Activated T-helper 1 cell treated with anti-CD3 and anti-CD28 coated beads, Interleukin-12 subunit alpha, Interleukin-12 subunit beta, Interleukin-2, Interleukin-4 antibody, amounts not matched to agents 30 ng/mL and 10 ng/mL and 1 ng/mL, durations not matched to agents 14 hours and 24 hours and 36 hours (primary cell): ENCODE measurements at places on chromosomes 1 and 21. TPM values are rescaled to one million over a fixed set of nuclear protein-coding genes. Genes with fewer than 3 reads are reported as not detected.

GRCh38 chr1:100152271-100152670 lies 19.3 kb downstream of the TRMT13 start:
- DNase-seq: no peak

GRCh38 chr1:75097654-75098053 lies 36.5 kb upstream of the LHX8 start:
- no peak for DNase-seq

DNA sequence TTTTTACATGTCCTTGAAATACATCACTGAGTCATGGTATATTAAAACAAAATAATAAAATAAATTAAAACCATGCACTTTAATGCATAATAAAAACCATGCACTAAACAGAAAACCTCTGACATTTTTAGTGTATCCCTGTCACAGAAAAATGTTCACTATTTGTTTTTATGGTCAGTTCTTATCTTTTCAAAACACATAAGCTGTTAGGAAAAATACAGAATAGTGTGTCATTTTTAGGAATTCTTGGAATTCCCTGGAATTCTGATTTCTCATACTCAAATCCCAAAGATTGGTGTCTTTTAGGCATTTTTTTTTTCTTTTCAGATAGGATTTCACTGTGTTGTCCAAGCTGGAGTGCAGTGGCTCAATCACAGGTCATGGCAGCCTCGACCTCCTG lies 25.1 kb upstream of the TINAGL1 start:
- no peak for DNase-seq

DNA sequence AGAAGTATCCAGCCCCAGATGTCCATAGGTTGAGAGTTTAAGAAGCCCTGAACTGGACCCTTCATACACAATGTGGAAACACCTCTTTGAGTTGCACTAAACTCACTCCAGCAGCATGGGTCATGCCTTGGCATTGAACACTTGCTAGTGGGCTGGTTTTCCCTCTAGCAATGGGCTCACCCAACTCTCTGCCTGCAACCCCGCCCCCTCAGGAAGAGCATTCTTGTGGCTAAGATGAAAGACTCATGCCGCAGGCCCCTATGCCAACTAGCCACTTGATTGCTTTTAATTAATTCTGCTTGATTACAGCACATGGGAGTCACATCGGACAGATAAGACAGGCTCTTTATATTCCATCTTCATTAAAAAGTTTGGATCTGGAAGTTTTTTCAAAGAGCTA lies 136.5 kb upstream of the GJB5 start:
- no peak for DNase-seq

- no peak for DNase-seq
Measured at GRCh38 chr1:35629051-35629450, 12.3 kb downstream of the PSMB2 start.

- no peak for DNase-seq
Measured at GRCh38 chr1:247576514-247576913, 11.6 kb upstream of the OR2G2 start.

DNA sequence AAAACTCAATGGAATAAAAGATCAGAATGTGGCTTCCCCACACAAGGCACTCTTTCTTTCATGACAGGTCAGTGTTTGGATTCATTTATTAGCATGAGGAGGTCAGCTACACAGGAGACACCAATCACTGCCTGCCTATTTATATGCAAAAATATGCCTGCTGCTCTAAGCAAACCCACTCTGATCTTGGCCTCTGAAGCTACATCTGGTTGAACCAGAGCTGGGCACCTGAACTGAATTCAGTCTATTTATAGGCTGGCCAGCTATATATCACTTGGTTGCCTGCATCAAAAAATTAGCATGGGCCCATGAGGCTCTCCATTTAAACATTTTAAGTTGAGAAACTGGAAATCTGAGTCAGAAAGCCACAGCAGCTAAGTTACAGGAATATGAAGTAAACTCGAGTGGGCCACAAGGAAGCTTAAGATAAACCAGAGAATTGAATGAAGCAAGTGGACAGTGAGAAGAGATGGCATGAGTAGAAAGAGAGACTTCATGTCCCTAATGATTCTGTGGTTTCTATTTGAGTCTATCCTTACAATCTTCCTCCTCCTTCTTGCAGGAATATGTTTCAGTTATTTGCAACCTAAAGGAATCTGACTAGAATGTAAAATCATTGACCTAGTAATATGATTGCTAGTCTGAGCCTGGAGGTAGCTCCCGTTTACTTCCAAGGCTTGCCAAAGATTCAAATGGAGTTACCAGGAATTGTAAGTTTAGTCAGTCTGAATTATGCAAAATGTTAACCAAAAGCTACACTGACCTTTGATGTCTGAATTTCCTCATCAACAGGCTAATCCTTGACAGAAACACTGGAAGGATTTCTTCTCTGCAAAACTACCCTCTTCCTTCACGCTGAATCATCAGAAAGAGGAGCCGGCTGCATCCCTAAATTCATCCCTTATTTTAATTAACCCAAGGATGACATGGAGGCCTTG lies 17.7 kb downstream of the DDAH1 start:
- DNase-seq: no peak

- DNase-seq: no peak
Measured at GRCh38 chr1:230548997-230549396, 93.3 kb upstream of the COG2 start.

DNA sequence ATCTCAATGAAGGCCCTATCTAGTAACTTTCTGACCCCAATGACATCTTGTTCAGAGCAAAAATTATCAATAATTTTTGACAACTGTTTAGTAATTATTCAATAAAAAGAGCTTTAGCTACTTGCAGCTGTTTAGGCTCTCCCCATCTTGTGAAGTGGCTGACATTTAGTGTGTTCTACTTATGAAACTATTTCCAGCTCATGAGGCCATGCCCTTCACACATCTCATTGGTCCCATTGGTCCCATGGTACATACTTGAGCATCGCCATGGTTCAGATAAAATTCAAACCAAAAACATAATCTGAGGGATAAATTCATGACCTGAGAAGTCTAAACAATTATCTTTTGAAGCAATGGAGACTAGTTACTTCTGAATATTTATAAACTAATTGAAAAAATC lies 24.2 kb downstream of the SPRTN start:
- DNase-seq: no peak

- DNase-seq: no peak
Measured at GRCh38 chr1:26752519-26752918, 35.2 kb upstream of the PIGV start.

- no peak for DNase-seq
Measured at GRCh38 chr1:186179231-186179630, 195.8 kb downstream of the TPR start.

DNA sequence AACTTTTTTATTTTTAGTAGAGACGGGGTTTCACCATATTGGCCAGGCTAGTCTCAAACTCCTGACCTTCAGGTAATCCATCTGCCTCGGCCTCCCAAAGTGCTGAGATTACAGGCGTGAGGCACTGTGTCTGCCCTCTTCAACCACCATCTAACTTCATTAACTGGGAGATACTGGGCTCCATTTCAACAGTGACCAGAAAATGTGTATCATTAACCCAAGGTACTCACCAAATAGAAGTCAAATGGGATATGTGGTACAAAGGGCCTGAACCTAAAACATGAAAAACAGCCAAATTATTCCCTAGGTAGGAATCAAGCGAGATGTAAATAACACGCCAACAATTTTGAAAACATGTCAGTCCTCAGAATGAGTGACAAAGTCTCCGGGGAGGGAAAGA lies 1.2 kb downstream of the ILF2 start:
- DNase-seq: no peak

- no peak for DNase-seq
Measured at GRCh38 chr1:23370709-23371584, 1.3 kb upstream of the ZNF436 start.

DNA sequence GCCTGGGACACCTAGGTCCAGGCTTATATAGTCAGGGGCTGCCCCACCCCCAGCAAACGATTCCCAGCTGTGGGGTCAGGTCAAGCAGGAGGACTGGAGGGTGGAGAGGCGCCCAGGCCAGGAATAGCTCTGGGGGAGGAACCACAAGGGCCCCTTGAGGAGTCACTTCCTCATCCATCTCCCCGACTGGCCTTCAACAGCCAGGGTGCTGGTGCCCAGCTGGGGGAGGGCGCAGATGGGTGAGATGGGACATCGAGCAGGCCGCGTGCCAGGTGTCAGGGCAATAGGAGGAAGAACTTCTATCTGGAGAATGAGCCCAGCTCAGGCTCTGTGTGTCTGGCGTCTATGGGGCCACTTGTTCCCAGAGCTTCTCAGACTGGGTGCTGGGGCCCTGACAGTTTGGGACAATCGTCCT lies 208 bp upstream of the MYBPH start:
- no peak for DNase-seq

- no peak for DNase-seq
Measured at GRCh38 chr21:28154121-28154520, 838.6 kb downstream of the LTN1 start.

- no peak for DNase-seq
Measured at GRCh38 chr1:150110116-150110515, 39.6 kb upstream of the PLEKHO1 start.

DNA sequence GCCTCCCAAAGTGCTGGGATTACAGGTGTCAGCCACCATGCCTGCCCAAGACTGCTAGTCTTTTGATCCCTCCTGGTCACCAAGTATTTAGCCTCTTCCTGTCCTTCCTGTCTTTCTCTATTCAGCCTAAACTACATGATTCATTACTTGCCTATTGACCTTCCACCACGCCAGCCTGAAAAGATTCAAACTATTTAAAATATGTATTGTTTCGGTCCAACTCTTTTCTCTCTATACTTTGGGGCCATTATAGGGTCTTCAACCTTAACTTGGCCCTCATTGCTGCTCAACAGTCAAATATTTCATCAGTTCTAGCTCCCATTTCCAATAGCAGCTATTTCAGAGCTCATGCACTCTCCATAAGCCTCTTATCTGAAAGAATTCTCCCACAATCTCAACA lies 153.0 kb downstream of the TNFSF18 start:
- DNase-seq: no peak

DNA sequence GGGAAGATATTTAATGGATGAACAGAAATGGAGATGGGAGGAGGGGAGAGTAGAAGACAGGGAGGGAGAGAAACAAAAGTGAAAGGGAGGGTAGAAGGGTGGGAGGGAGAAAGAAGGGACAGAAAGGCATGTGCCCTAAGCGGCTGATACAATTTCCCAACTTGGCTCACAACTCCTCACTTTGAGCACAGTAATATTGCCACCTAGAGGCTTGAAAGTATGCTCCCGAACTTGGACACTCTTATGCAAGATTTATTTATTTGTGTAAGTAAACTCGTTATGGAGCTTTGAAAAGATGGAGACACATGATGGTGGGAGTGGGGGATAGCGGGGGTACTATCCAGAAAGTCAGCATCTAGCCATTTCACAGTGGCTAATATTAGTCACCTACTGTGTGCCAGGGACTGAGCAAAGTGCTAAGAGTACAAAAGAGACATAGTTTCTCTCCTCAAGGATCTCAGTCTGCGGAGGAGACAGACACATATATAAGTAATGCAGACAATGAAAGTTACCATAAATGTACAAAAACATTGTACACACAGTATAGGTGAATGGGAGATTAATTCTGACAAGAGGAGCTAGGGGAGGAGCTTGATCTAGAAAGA lies 189.7 kb downstream of the SEC16B start:
- DNase-seq: no peak

- DNase-seq: no peak
Measured at GRCh38 chr1:227889047-227889862, 58.5 kb downstream of the WNT9A start.

DNA sequence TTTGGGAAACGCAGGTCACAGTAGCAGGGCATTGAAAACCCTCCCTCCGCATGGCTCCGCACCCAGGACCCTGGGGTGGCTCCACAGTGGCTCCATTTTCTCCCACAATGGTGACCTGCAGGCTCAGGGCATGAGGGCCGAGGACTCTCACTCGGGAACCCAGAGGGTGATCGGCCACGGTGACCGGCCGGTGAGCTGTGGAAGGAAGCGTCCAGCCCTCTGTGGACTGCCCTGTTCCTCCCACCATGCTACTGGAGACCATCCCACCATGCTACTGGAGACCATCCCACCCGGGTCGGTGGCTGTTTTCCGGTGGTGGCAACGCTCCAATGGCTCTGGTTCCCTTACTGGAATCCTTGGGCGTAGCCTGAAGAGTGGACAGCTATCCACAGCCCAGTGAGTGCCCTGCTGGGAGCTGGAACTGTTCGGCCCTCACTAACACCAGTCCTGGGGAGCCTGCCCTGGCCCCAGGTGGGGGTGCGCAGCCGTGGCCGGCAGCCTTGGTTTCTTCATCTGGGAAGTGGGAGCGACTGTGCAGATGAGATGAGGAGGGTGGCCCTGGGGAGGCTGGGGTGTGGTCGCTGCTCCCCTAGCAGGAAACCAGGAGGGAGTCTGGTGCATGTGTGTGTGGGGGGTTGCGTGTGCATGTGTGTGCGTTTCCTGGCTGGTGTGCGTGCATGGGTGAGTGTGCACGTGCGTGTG lies 59.6 kb downstream of the PRDM16 start:
- DNase-seq: no peak

- DNase-seq: no peak
Measured at GRCh38 chr1:186873687-186874086, 44.9 kb downstream of the PLA2G4A start.

- no peak for DNase-seq
Measured at GRCh38 chr1:118244194-118244593, 59.2 kb upstream of the SPAG17 start.

- DNase-seq: no peak
Measured at GRCh38 chr1:246609632-246610031, 43.4 kb downstream of the CNST start.

DNA sequence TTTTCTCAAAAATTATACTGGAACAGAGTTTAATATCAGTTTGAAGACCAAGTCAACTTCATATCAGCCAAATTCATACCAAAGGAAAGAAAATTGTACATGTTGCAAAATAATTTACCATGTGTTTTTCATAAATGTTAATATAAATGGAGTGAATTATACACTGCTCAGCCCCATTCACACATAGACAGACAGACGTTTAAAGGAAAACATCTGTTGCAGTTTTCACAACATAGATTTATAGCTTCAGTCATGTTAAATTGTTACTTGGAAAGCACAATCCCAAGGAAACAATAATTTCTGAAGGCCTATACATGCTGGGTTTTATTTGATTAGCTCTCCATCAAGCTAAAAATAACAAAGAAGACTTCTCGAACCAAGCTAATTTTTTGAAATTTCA lies 27.8 kb upstream of the HYI start:
- DNase-seq: no peak

Gene MCOLN2
- total RNA-seq: 117 and 119 TPM in 2 replicates

Gene TSSK3
- total RNA-seq: 0.51 and 1.3 TPM in 2 replicates

Gene PKP1
- total RNA-seq: not detected in 2 replicates

Gene HYI
- total RNA-seq: 14.3 and 16.5 TPM in 2 replicates

Gene OLFML3
- total RNA-seq: 0.10 TPM in 2 replicates

Gene DNAJC6
- 4.4 and 6.2 TPM in 2 replicates for total RNA-seq

Gene SLC6A9
- 7.0 and 7.4 TPM in 2 replicates for total RNA-seq

Gene ENSA
- total RNA-seq: 282 and 285 TPM in 2 replicates

Gene C1orf74
- total RNA-seq: 2.9 and 3.2 TPM in 2 replicates

Gene RIPK4
- total RNA-seq: not detected in 2 replicates

Gene TFF2
- total RNA-seq: not detected in 2 replicates

Gene DCST1
- not detected in 2 replicates for total RNA-seq

Gene HES3
- total RNA-seq: not detected in 2 replicates

Gene GPR153
- 1.4 and 1.6 TPM in 2 replicates for total RNA-seq

Gene TDRD5
- total RNA-seq: not detected in 2 replicates

Gene CELA2B
- not detected in 2 replicates for total RNA-seq
